ENCODE measurements at places on chromosomes 3 and 15. TPM values are rescaled to one million over a fixed set of nuclear protein-coding genes. Genes with fewer than 3 reads are reported as not detected.

LRRC3B gene
- total RNA-seq, result 0.45 TPM

ZNF717 gene
- 23.9 TPM for total RNA-seq

TPRG1 gene
- 12.7 TPM for total RNA-seq

NMNAT3 gene
- 8.6 TPM for total RNA-seq

DNA sequence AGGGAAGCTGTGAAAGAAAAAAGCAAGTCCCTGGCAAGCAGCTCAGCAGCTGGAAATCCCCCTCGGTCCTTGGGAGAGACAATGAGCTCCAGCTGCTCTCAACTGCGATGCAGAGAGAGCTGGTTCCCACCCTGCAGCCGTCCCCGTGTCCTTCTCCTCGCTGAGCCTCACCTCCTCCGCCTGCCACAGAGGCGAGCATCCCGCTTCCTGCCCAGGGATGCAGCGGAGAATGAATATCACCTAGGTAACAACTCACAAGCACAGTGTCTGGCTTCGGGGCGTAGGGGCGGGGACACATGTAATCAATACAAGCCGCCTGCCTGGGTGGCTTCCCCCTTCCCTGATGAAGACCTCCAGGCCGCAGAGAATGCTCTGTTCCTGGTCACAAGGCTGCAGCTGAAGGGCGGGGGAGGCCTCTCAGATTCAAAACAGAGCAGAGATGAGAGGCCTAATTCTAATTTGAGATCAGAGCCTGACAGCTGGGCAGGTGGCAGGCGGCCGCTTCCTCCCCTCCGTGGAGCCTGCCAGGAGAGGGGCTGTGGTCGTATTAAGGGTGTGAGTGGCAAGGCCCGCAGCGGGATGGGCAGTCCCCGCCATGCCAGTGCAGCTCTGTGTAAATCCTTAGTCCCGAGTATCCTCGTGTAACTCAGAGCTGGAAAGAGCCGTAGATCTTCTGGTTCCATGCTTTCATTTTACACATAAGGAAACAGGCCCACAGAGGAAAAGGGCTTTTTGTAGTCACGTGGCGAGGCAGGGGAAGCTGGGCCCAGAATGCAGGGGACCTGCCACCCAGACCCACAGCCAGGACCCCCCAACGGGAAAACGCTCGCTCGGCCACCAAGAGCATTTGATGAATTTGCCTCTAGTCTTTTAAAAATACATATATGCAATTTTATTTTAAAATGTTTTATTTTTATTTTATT lies 24.3 kb downstream of the ZDHHC19 start:
- no peak for DNase-seq

GRCh38 chr15:29601811-29602210 lies 220.5 kb downstream of the TJP1 start:
- DNase-seq, result no peak

DNA sequence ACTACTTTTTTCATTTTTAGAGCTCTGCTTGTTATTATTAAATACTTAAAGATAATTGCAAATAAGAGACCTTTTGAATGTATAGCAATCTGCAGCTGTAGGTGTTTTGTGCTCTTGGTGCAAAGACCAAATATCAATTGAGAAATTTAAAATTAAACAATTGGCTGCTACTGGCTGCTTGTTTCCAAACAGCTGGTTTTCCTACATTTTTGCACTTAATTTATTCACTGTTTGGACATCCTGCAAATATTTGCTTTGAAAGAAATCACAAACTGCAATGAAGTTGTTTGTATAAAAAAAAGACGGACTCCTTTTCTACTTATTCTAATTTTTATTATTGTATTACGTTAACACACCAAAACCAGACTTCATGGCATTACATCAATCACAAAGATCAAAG lies 35.6 kb downstream of the MED12L start:
- DNase-seq, result no peak

DNA sequence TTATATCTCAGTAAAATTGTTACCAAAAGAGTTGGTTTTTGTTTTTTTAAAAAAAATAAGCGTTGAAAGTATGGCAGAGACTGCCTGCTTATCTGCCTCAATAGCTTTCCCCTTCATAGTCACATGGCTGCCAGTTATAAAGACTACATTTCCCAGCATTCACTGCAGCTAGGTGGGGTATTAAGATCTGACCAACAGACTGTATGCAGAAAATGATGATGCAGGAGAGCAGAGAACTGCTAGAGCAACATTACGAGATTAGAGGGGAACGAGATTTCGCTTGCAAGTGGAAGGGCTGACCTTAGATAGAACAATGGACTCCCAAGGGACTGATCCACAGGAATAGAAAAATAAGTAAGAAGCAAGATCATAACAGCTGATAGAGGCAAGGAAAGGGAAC lies 14.3 kb downstream of the RHOA start:
- DNase-seq, result no peak

DNA sequence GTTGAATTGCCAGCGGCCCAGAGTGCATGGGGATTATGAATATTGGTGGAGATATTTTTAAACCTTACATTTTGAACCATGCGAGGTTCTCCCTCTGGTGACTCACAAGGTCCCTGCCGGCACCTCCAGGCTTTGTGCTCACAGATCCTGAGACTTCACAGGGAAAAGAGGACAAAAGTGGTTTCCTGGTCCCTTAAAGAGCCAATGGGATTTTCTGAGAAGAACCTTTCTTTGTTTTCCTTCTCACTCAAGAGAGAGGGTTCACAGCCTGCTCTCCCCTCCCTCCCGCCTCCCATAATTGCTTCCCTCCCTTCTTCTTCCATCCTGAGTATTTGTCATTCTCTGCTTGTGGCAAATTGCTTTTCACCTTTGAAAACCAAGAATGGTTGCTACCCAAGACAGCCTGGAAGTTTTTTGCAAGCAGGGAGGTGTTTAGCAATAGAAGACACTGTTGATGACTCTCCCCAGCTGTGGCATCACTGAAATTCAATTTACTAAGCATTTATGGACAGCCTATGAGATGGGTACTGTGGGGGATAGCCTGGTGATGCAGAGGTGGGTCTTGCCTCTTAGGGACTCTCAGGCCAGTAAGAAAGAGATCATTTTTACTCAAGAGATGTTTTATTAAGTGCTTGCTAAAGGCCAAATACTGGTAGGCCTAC lies 76.6 kb downstream of the CPN2 start:
- peak; percentile 47 for DNase-seq

GRCh38 chr3:126014252-126014651 lies 45.3 kb downstream of the ROPN1B start:
- DNase-seq, result no peak
